ENCODE measurements at places on chromosomes 6 and 20. TPM values are rescaled to one million over a fixed set of nuclear protein-coding genes. Genes with fewer than 3 reads are reported as not detected.

DNA sequence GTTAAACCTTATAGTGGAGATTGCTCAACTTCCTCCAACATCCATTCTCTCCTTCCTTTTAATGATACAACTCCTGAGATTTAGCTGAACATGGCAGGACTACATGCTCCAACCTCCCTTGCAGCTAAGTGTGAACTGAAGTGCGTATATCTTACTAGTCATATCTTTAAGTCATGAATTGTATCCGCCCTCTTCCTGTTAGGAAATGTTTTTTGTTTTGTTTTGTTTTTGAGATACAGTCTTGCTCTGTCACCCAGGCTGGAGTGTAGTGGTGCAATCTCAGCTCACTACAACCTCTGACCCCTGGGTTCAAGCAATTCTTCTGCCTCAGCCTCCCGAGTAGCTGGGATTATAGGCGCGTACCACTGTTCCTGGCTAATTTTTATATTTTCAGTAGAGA is 8.8 kb upstream of the OSTM1 start:
- no peak for DNase-seq

- DNase-seq: no peak
Measured at GRCh38 chr6:36809941-36810803, 29.1 kb downstream of the CPNE5 start.

- no peak for DNase-seq
Measured at GRCh38 chr6:96301023-96301422, 220.6 kb upstream of the UFL1 start.

GRCh38 chr6:8030920-8031319 is 33.3 kb downstream of the BLOC1S5 start:
- no peak for DNase-seq

DNA sequence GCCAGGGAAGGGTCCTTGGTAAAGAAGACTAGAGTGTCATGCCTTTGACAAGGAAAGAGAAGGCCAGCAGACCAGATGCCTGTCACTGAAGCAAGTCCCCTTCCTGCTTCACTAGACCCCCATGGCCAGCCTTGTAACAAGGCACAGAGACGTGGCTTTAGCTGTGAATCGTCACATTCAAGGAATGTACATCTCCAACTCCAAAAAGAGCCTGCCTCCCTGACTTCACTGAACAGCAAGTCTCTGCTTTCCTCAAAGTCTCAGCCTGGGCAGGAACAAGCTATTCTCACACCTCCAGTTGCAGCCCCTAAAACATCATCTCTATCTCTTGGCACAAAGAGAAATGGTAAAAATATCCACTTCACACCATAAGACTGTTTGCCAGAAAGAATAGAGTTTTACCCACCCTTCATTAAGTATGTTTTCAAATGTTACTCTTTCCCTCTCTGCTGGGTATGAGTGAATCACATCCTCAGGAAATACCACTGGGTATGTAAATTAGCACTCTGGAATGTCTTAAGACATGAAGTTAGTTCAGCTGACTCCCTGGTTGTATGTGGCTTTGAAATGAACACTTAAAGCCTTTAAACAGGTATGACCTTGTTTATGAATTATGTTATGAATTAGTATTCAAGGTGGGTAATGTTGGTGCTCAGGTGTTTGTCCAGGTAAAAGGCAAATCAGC is 46.4 kb upstream of the NT5E start:
- DNase-seq: no peak

DNA sequence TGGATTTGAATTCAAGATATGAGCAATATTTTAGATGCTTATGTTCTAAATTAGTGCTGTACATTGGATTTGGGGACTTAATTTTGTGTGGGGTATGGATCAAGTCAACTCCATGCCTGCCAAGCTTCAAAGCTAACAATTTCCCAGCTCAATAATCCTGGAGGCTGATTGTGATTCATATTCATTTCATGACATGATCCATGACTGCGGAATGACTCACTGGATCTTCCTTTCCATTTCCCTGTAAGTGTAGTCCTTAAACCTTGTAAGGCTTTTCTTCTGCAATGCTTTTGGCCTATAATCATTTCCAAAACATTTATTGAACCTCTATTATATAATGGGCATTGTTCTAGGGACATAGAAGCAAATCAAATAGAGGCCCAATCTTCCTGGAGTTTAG is 44.7 kb upstream of the CCN2 start:
- DNase-seq: no peak

- DNase-seq: no peak
Measured at GRCh38 chr6:143140767-143141166, 80.1 kb downstream of the AIG1 start.

DNA sequence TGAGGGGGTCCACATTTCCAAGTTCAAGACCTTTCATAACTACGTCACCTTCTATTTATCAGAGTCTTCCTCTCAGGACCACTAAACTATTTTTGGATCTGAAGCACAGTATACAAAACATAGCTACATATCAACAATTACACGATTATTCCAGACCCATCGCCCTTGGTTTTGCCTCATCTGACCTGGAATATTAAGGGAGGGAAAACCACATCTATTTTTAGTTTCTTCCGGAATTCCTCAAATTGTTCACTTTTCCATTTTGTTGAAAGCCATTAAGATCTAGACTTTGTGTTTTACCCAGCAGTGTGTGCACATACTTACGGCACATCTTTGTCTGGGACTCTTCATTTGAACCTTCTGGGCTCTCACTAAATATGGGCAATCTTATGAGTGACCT is 12.0 kb upstream of the ADGRF5 start:
- DNase-seq: no peak

GRCh38 chr20:63831993-63832686 is 1.1 kb upstream of the ZBTB46 start:
- DNase-seq: no peak

- no peak for DNase-seq
Measured at GRCh38 chr6:149209871-149210775, 107.4 kb upstream of the TAB2 start.

DNA sequence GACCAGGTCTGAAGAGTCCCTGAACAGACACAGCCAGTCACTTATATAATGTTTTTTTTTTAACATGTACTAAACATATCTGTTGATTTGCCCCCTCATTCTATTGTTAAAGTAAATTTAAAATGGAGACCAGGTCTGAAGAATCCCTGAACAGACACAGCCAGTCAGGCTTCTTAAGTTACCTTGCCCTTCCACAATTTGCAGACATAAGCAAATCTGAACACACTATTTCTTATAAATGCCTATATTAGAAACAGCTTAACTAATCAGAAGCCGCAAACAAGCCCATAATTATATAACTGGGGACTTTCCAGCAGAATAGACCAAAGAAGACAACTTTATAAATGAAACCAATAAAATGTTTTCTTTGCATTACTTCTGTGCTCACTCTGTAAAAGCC is 118.2 kb downstream of the DNAH8 start:
- no peak for DNase-seq

DNA sequence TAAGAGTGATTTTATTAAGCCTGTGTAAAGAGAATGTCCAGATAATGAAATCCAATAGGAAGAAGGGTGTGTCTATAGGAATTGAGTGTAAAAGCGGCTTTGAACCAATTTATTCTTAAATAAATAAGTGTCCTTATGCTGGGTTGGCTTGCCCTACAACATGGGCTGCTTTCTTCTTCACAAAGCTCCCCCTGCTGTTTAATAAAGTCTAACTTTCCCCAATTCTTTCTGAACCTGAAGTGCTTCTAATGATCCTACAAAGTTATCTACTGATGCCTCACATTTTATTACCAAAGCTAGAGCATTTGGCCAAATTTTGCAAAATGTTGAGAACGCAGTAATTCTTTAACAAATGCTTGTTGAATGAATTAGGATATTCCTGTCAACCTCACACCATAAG is 36.3 kb upstream of the SIRT5 start:
- DNase-seq: no peak

GRCh38 chr20:843912-844311 is 10.4 kb downstream of the FAM110A start:
- DNase-seq: no peak

DNA sequence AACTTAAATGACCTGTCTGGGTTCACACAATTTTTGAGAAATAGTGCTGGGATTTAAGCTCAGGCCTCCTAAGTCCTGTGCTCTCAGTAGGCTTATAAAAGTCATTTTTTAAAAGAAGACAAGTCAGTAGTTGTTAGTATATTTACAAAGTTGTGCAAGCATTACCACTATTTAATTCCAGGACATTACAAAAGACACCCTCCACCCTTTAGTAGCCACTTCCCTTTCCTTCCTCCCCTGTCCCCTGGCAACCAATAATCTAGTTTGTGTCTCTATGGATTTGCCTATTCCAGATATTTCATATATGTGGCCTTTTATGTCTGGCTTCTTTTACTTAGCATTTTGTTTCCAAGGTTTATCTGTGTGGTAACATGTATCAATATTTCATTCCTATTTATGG is 37.6 kb downstream of the HMGN3 start:
- no peak for DNase-seq

- no peak for DNase-seq
Measured at GRCh38 chr6:84921891-84922290, 157.5 kb upstream of the TBX18 start.

DNA sequence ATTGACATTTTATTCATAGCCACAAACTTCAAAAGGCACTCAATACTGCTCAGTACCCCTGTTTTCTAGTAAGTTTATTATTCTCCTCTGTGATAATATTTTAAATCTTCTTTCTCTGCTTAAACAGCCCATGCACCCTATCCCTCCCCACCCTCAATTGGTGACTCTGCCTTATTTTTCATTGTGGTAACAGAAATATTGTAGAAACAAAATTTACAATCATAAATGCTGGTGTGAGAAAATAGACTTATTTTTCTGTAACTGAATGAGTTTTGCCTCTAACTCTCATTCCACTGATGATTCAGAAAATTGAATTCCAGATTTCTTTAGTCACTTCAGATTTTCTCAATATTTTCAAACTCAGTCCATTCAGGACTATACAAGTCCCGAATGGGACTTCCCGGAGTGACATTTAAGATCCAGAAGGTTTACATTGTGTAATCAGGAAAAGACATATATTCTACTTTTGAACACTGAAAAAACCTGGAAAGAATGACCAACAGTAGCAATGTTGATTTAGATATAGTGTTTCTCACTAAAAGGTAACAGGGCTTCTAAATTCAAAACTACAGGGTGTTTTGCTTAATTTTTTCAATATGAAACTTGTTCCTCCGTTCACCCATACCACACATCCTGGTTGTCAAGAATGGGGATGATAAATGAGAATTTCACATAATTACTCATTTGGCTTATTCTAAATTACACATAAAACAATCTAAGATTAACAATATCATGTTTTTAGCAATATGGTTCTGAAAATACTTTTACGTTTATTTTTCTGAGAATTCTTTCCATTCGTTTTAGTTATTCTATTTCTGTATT is 34.8 kb upstream of the UST start:
- DNase-seq: no peak

DNA sequence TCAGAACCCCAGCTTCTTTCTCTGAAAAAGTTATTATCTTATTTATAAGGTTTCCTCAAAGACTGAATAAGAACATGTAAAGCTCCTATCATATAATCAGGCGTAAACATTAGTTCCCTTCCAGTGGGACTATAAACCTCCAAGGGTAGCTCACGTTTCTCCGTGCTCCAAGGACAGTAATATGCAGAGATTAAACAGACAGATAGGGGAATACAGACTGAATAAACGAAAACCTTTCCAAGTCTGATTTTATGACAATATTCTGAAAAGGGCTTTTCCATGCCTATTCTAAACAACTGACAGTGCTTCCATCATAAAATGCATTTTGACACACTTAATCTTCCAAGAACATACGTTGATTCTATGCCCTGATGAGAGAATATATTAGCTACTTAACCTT is 22.8 kb downstream of the BACH2 start:
- no peak for DNase-seq

DNA sequence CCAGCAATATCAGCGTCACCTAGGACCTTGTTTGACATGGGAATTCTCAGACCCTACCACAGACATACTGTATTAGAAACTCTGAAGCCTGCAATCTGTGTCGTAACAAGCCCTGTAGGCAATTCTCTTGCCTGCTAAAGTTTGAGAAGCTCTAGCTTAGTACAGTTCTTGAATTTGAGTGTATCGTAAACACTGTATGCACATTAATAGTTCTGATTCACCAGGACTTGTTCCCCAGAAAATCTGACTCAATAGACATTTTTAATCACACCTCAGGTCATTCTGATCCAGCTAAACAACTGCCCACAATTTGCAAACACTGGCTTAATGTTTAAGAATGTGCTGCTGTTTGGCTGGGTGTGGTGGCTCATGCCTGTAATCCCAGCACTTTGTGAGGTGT is 414.3 kb downstream of the TFAP2A start:
- no peak for DNase-seq

- peak; percentile 41 for DNase-seq
Measured at GRCh38 chr20:11891776-11892545, 25.7 kb upstream of the BTBD3 start.

DNA sequence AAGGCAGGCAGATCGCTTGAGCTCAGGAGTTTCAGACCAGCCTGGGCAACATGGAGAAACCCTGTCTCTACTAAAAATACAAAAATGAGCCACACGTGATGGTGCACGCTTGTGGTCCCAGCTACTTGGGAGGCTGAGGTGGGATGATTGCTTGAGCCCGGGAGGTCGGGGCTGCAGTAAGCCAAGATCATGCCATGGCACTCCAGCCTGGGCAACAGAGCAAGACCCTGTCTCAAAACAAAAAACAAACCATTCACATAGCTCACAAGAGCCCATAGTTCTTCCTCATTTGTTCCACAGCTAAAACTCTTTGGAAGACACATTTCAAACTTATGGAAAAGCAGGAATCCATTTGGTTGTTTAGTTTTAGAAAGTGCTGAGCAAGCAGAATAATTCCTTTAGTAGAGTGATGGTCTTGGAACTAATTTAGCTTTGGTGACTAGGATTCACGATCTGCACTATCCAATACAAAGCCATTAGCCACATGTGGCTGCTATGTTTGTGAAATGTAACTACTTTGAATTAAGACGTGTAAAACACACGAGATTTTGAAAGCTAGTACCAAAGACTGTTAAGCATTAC is 4.1 kb downstream of the ZNFX1 start:
- DNase-seq: no peak

DNA sequence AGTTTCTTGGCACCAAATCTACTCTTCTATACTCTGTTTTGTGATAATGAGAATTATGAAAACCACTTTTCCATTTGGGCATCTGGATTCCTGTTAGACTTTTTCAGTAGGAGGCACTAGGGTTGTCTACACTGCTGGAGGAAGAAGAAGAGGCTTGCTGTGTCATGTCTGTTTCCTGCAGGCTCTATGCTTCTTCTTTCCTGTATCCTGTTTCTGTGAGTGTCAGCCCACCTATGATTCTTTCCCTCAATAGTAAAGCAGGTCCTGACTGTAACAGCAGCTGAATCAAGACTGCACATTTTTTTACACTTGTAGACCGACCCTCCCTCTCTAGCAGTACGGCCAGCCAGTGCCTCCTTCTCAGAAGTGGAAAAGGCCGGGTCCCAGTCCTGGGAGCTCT is 603.9 kb downstream of the HDGFL1 start:
- DNase-seq: no peak

GRCh38 chr6:165721356-165721755 is 58.3 kb upstream of the PDE10A start:
- DNase-seq: no peak

GRCh38 chr20:49742948-49743347 is 29.3 kb upstream of the B4GALT5 start:
- no peak for DNase-seq

Gene C6orf132
- 1.8 TPM for total RNA-seq

Gene EYS
- total RNA-seq: 0.39 TPM

Gene PHF20
- total RNA-seq: 30.0 TPM

Gene DDX43
- total RNA-seq: 3.0 TPM

Gene GGTLC1
- total RNA-seq: not detected

Gene SIGLEC1
- total RNA-seq: 14.9 TPM

Gene MTFR2
- total RNA-seq: 0.84 TPM

All from tibial nerve (tissue), 4 donors.